ENCODE measurements at places on chromosomes 6 and 20. TPM values are rescaled to one million over a fixed set of nuclear protein-coding genes. Genes with fewer than 3 reads are reported as not detected.

AURKA gene
- 3.4 TPM for total RNA-seq

CBLN4 gene
- 8.6 TPM for total RNA-seq

PPP1R3G gene
- total RNA-seq, result 1.5 TPM

DEFB124 gene
- not detected for total RNA-seq

HMGCLL1 gene
- 45.2 TPM for total RNA-seq

TCF15 gene
- 0.49 TPM for total RNA-seq

ANKRD60 gene
- not detected for total RNA-seq

RGS17 gene
- 81.4 TPM for total RNA-seq

R3HDML gene
- not detected for total RNA-seq

CTCFL gene
- not detected for total RNA-seq

OTOR gene
- total RNA-seq, result under 0.01 TPM

SRMS gene
- total RNA-seq, result not detected

TRAM2 gene
- 2.5 TPM for total RNA-seq

SOX18 gene
- 1.2 TPM for total RNA-seq

KHDRBS2 gene
- total RNA-seq, result 55.8 TPM

HCK gene
- 2.5 TPM for total RNA-seq

TSBP1 gene
- total RNA-seq, result not detected

OPN5 gene
- total RNA-seq, result not detected

SNAI1 gene
- total RNA-seq, result not detected

MICA gene
- total RNA-seq, result 0.49 TPM

PNPLA1 gene
- 0.25 TPM for total RNA-seq

CLVS2 gene
- 43.3 TPM for total RNA-seq

HNF4A gene
- total RNA-seq, result not detected

REM1 gene
- total RNA-seq, result not detected

ZNF311 gene
- 6.1 TPM for total RNA-seq

TMEM14C gene
- total RNA-seq, result 22.1 TPM

TRDN gene
- 0.25 TPM for total RNA-seq

KHDC3L gene
- total RNA-seq, result 0.25 TPM

HS3ST5 gene
- 17.2 TPM for total RNA-seq

TINAG gene
- total RNA-seq, result 0.25 TPM

CPNE5 gene
- total RNA-seq, result 12.3 TPM

DPPA5 gene
- total RNA-seq, result not detected

SPEF1 gene
- total RNA-seq, result 0.98 TPM
